Subcutaneous preadipocyte (primary cell): ENCODE measurements at places on chromosomes 12 and 14. TPM values are rescaled to one million over a fixed set of nuclear protein-coding genes. Genes with fewer than 3 reads are reported as not detected.

Gene KLHDC1
- 0.98 and 2.9 TPM in 2 replicates for total RNA-seq

Gene LRRC43
- total RNA-seq: under 0.01 and 0.59 TPM in 2 replicates

Gene MYF5
- total RNA-seq: not detected in 2 replicates

Gene KLRF1
- under 0.01 and 0.20 TPM in 2 replicates for total RNA-seq

Gene TCL1B
- not detected in 2 replicates for total RNA-seq

Gene TUBA1B
- total RNA-seq: 2,784 and 3,087 TPM in 2 replicates

Gene ADAM21
- 0.37 and 0.39 TPM in 2 replicates for total RNA-seq

Gene LYSET
- 3.7 and 7.2 TPM in 2 replicates for total RNA-seq

Gene DCN
- total RNA-seq: 255 and 956 TPM in 2 replicates

Gene SSPN
- 2.6 and 2.7 TPM in 2 replicates for total RNA-seq

Gene NGDN
- total RNA-seq: 30.5 and 32.8 TPM in 2 replicates

Gene KCNK13
- not detected in 2 replicates for total RNA-seq

Gene ERP27
- not detected in 2 replicates for total RNA-seq

Gene RIN3
- total RNA-seq: 10.7 and 17.4 TPM in 2 replicates

Gene OSBPL8
- total RNA-seq: 87.1 and 105 TPM in 2 replicates

Gene RD3L
- total RNA-seq: not detected in 2 replicates

Gene OR6J1
- not detected in 2 replicates for total RNA-seq

Gene HOXC9
- total RNA-seq: 2.9 and 8.8 TPM in 2 replicates

Gene MRPL42
- total RNA-seq: 28.3 and 32.6 TPM in 2 replicates

Gene SLC10A1
- total RNA-seq: not detected in 2 replicates

Gene RHOJ
- total RNA-seq: under 0.01 and 1.1 TPM in 2 replicates

Gene CFAP54
- 1.1 and 1.4 TPM in 2 replicates for total RNA-seq

Gene DTX1
- total RNA-seq: 0.20 and 0.73 TPM in 2 replicates

Gene SYCP3
- total RNA-seq: 0.39 TPM in 1 of 2 replicates, not detected in the other

Gene MANSC1
- total RNA-seq: 2.2 and 3.3 TPM in 2 replicates

Gene GALNT16
- total RNA-seq: 2.3 and 3.3 TPM in 2 replicates

Gene DACT1
- 0.73 and 2.2 TPM in 2 replicates for total RNA-seq

Gene GDF3
- not detected in 2 replicates for total RNA-seq

Gene SDSL
- total RNA-seq: 2.9 and 3.9 TPM in 2 replicates

Gene C1QL4
- not detected in 2 replicates for total RNA-seq

Gene KRT71
- total RNA-seq: not detected in 2 replicates

Gene FGD4
- 7.0 and 9.2 TPM in 2 replicates for total RNA-seq

Gene CSRP2
- 0.73 and 2.5 TPM in 2 replicates for total RNA-seq

Gene FGD6
- total RNA-seq: 3.3 and 10.4 TPM in 2 replicates

Gene PSMC1
- total RNA-seq: 80.5 and 104 TPM in 2 replicates

Gene NOVA1
- total RNA-seq: 28.0 and 36.4 TPM in 2 replicates
